Germinal center (tissue), 1 donor: ENCODE measurements at places on chromosomes 6 and 20.

DNA sequence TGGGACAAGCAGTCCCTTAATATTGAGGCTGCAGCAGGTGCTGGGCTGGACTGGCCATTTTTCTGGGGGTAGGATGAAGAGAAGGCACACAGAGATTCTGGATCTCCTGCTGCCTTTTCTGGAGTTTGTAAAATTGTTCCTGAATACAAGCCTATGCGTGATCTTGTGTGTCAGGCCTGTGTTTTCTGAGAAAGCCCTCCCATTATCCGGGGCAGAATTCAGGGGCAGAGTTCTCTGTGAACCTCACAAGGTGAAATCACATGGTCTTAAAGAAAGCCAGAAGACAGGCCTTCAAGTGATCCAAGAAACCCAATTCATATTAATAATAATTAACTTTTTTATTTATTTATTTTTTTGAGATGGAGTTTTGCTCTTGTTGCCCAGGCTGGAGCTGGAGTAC, 12.5 kb downstream of the CCN5 start:
- DNase-seq, result no peak

- peak; percentile 15 for DNase-seq
Observed at GRCh38 chr6:75205776-75206575, at the start of gene COL12A1. TSS of gene COL12A1 (minus strand) at chr6:75206053. CDS start at chr6:75202792, 3,261 bp downstream.

- no peak for DNase-seq
Observed at GRCh38 chr6:106746652-106747051, 117.3 kb downstream of the QRSL1 start.

DNA sequence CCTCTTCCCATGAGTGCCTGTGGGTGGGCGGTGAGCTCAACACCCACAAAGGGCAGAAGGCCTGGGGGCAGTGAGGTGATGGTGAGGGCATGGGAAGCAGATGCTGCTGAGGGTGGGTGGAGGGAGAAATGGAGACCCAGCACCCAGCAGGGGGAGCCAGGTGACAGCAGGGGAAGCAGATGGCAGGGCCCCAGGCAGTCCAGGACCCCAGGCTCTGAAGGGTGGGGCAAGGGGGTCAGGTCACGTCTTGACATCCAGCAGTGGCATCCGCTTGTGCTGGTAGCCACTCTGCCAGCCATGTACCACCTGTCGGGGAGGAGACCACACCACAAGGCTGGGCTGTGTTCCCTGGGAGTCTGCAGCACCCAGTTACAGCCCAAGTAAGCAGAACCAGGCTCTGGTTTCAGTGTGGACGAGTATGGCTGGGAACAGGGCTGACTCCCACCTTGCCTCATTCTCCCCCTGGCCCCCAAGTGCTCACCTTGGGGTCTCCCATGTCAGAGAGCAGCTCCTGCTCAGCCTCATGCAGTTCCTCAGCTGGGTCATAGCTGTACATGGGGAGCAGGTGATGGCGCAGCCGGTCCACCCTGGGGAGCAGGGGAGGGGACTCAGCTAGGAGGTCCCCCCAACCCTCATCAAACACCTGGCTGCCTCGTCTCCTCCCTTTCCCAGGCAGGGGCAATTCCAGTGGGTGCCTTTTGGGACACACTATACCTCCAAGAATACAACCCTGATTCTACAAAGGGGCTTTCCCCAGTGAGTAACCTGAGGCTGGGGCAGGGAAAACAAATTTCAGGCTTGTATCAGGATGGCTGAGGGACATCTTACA, 2.0 kb downstream of the SMIM29 start:
- DNase-seq, result peak; percentile 64

DNA sequence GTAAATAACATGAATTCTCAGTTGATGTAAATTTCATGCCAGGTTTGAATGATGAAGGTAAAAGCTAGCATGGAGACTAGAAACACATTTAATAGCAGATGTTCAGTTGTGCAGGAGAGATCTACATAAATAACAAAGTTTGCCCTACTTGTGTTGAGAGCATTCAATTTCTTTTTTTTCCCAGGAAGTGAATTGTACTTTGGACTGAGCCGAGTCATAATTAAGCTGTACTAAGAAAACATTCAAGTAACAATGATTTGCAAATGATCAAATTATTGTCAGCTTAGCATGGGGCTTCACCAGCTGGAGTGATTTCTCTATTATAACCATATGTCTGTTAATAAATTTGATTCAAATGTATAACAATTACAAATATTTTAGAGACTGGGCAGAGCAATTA, 893.5 kb upstream of the MAP3K7 start:
- DNase-seq, result no peak

DNA sequence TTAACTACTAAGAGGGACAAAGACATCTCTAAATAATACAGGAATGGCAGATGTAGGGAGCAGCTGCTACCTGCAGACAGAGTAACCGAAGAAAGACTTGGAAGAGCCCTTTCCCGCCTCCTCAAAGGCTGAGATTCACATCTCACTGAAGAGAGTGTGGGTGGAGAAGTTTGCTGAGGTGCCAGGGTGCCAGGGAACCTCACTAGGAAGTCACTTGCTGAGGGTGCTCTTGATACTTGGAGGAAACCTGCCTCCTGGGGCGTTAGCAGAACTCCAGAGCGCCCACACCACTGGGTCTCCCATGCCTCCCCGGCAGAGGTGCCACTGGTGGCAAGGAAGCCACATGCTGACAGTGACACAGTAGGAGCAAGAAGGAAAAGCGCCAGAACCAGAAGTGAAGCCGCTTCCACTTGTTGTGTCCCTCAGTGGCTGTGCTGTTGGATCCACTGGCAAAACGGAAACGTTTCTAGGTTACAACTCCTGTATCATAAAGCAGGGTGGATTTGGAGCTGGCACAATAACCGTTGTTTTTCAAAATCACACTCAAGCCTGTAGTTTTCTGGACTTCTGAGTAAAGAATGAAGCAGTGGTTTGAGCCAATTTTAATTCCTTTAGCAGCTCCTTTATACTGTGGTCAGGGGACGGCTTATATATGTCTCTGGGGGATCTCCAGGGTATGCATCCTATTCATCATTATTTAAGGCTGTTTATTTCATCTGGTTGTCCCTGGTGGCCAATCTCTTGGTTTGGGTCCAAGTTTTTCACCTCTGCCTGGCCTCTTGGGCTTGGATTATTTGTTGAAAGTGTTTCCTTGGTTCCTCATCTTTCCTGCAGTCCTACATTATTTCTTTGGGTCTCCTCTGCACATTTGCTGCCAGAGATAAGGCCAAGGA, 64.5 kb downstream of the CDC5L start:
- DNase-seq, result no peak
